ENCODE measurements at places on chromosomes 5 and 9. TPM values are rescaled to one million over a fixed set of nuclear protein-coding genes. Genes with fewer than 3 reads are reported as not detected.

DNA sequence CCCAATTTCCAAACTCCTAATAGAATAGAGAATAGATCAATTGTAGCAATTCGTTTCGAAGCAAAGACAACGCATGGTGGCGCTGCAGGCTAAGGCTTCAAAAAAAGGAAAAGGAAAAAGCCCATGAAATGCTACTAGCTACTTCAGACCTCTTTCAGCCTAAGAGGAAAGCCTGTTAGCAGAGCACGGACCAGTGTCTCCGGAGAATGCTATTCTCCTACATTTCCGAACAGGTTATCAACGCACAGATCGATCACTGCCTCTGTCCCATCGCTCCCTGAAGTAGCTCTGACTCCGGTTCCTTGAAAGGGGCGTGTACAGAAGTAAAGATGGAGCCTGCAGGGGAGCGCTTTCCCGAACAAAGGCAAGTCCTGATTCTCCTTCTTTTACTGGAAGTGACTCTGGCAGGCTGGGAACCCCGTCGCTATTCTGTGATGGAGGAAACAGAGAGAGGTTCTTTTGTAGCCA is at the start of gene PCDHB15:
TSS of gene PCDHB15 (plus strand) at position 146 of the 468 bp plus-strand sequence. CDS start at position 330, 184 bp downstream.
- DNase-seq = no peak
- no peaks in the 10 kb centered on the region for H3K27me3 ChIP-seq
- H3K36me3 ChIP-seq = no peaks in the 10 kb centered on the region
- H3K4me3 ChIP-seq = no peak within 1 kb of the TSS
- H3K4me1 ChIP-seq = no peaks in the 10 kb centered on the region
- H3K27ac ChIP-seq = no peak within 1 kb of the TSS

PCAT7 gene
- 2.5 TPM for total RNA-seq

DNA sequence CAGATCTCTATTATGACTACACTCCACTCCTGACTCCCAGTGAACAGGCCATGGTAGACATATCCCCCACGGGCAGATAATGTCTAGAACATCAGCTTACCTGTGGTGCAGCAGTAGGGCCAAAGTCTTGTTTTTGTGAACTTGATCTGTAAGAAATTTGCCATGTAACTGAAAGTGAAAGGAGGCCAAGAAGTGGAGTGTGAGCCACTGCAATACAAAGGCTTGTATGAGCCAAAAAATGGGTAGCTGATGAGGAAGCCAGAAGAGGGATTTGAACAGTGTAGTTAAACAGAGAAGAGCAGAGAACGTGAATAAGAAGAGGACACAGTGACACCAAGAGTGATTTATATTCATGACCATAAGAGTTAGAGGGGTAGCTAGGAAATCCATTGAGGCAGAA is 361.7 kb downstream of the DMRT2 start:
- H3K27me3 ChIP-seq = no peaks in the 10 kb centered on the region
- no peak for DNase-seq
- no peak overlapping the region for H3K4me3 ChIP-seq
- H3K27ac ChIP-seq = no peak overlapping the region
- H3K4me1 ChIP-seq = no peaks in the 10 kb centered on the region

- DNase-seq = no peak
- no peak overlapping the region for H3K27ac ChIP-seq
- H3K36me3 ChIP-seq = no peaks in the 10 kb centered on the region
- H3K27me3 ChIP-seq = no peaks in the 10 kb centered on the region
- H3K4me3 ChIP-seq = no peak overlapping the region
Observed at GRCh38 chr9:91119142-91119541, 242.6 kb downstream of the AUH start.

DNA sequence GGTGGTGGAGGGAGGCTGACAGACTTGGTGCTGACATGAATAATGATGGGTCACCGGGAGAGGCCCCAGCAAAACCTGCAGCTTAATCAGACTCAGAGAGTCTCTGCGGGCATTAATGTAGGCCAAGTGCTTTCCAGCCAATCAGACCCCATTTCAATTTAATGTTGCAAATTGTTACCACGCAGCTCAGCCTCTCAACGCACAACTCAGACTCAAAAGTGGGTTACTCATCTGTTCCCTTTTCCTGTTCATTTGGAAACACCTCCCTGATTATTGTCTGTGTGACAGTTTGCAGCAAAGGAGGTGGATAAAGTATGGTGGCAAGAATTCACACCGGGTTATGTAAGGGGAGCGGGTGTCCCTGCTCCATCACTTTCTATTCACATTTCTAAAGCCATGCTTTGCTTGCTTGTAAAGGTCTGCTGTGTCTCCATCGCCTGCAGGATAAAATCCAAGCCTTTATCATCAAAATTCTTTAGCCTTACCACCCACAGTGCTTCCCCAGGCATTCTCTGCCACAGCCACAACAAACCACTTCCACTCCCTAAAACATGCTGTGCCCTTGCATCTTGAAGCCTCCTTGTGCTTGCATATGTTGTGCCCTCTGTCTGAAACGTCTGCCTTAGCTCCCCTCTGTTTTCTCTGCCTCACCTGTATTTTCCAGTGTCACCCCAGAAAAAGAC is 156.5 kb downstream of the ASTN2 start:
- H3K27me3 ChIP-seq = no peaks in the 10 kb centered on the region
- H3K4me1 ChIP-seq = no peaks in the 10 kb centered on the region
- H3K36me3 ChIP-seq = no peaks in the 10 kb centered on the region
- H3K4me3 ChIP-seq = no peak overlapping the region
- DNase-seq = no peak

ENHO gene
- 1.2 TPM for total RNA-seq

DNA sequence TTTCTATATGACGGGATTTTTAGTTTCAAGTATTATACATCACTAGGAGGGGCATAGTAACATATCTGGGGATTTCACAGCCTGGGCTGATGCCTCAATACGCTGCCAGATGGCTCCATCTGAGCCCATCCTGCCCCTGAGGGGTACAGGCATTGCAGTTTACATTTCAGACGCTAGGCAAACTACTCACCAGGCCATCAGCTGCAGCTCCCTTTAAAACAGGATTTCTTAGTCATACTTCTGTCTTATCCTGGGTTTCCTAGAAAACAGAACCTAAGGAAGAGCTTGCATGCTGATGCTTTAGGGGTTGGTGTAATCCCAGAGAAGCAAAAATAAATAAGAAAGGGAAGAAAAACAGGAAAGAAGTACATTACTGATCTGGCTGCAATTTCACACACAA is 372.8 kb upstream of the PIK3R1 start:
- no peak for DNase-seq
- H3K4me1 ChIP-seq = no peaks in the 10 kb centered on the region
- no peak overlapping the region for H3K4me3 ChIP-seq
- H3K27me3 ChIP-seq = no peaks in the 10 kb centered on the region
- no peaks in the 10 kb centered on the region for H3K36me3 ChIP-seq

DNA sequence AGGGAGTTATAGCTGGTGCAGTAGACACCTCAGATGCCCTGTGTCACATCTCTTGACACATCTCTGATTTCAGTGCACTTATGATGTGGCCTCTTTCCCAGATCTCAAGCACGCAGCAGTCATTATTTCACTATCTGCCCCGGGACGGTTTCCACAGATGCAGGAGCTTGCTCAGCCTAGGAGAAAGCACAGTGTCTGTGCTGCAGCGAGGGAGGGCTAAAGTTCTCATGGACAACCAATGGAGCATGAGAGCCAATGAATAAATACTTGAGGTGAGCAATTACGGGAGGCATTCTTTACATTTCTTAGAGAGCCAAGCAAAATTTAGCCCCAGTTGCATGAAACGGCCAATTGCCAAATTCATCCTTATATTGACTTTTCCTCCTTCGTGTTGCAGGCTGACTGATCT is 7.4 kb upstream of the MOB3B start:
- DNase-seq = no peak
- H3K4me3 ChIP-seq = no peak overlapping the region
- peaks cover 4% of the 10 kb centered on the region for H3K4me1 ChIP-seq
- H3K27me3 ChIP-seq = no peaks in the 10 kb centered on the region

GRCh38 chr5:24632353-24632752 is 12.4 kb downstream of the CDH10 start:
- H3K27ac ChIP-seq = no peak overlapping the region
- H3K36me3 ChIP-seq = no peaks in the 10 kb centered on the region
- no peaks in the 10 kb centered on the region for H3K27me3 ChIP-seq
- H3K4me3 ChIP-seq = no peak overlapping the region

DNA sequence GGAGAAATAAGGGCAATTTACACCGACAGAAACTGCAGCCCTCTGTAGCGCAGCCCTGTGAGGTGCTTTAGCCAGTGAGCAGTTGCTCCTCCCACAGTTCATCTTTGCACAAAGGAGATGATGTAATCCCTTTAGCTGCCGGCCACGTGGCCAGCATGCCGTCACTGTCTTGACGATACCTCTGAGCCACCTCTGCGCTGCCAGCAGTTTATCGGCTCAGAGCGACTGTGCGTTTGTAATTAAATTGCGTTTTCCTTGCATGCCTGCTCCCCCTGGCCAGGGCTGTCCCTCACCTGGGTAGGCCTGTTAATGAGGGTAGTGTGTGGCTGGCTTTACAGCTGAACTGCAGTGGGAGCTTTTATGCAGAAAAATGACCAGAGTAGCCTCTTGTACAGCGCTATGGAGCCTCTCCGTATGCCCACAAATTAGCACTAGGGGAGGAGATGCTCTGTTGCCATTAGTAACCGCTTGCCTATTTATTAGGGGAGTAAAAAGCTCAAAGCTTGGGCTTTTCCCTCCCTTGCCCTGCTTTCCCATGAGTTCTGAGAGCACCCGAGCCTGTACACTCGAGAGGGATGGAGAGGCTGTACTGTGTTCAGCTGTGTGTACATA is 107.0 kb downstream of the TRIO start:
- peaks cover 10% of the 10 kb centered on the region for H3K4me1 ChIP-seq
- DNase-seq = peak; percentile 51
- no peak overlapping the region for H3K4me3 ChIP-seq
- no peaks in the 10 kb centered on the region for H3K27me3 ChIP-seq
- no peaks in the 10 kb centered on the region for H3K36me3 ChIP-seq

ORM2 gene
- not detected for total RNA-seq

ZBED3 gene
- 10.2 TPM for total RNA-seq

DNA sequence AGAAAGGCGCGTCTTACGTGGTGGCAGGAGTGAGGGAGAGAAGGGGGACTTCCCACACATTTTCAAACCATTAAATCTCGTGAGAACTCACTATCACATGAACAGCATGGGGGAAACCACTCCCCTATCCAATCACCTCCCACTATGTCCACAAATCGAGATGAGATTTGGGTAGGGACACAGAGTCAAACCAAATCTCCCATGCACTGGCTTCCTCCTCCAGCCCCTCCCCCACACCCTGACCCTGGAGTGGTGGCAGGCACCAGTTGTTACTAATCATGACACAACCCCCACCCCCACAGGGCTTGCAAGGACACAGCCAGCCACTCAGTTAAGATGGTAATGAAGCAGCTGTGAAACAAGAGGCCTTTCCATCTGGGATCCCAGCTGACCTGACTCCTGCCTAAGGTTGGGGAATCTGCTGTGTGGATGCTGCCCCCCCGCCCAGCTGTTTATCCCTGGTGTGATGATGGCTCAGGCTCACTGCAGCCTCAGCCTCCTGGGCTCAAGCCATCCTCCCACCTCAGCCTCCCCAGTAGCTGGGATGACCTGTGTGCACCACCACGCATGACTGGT is 57.1 kb upstream of the FUBP3 start:
- no peaks in the 10 kb centered on the region for H3K4me1 ChIP-seq
- H3K4me3 ChIP-seq = no peak overlapping the region
- no peaks in the 10 kb centered on the region for H3K27me3 ChIP-seq
- H3K27ac ChIP-seq = no peak overlapping the region
- DNase-seq = no peak

DNA sequence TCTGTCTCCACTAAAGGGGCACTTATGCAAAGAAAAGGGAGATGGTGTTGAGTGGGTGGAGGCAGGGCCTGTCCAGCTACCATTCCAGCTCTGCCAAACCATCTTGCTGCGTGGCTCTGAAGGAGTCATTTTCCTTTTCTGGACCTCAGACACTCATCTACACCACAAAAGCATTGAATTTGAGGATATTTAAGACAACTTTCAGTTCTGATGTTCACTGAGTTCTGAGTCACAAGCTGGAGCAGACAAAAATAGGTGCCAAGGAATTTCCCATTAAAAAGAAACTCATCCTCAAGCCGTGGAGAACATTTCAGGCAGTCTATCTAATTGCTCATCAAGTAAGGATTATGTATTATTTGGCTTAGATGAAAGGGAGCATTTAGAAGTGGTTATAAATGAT is 195.0 kb upstream of the TBC1D2 start:
- no peaks in the 10 kb centered on the region for H3K36me3 ChIP-seq
- no peak overlapping the region for H3K4me3 ChIP-seq
- no peak overlapping the region for H3K27ac ChIP-seq
- no peaks in the 10 kb centered on the region for H3K27me3 ChIP-seq
- DNase-seq = no peak

RLN1 gene
- 0.59 TPM for total RNA-seq

DNA sequence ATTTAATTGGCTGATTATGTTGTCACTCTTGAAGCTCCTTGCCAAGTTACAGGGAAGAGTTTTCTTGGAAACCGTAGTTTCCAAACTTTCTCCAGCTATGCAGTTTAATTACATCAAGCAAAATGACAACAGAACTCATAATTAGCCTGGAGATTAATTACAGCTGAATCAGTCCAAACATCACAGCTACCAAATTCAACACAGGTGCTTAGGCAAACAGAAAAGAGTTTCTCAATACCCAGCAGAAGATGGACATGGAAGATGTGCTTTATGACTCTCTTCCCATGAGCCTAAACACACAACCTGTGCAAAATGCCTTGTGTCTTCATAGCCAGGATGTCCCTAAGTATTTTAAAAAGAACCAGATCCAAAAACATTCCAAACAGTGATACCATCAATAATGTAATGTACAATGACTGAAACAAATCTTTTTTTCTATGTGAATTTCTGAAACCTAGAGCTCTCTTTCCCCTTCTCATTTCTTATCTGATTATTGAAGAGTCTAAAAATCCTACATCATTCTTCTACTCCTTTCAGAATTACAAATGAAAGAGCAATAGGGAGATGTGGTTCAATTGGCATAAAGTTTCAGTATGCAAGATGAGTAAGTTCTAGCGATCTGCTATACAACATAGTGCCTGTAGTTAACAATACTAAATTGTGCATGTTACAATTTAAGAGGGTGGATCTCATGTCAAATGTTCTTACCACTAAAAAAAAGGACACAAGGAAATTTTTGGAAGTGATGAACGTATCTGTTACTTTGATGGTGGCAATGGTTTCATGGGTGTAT is 124.3 kb downstream of the RASEF start:
- H3K4me1 ChIP-seq = no peaks in the 10 kb centered on the region
- no peak for DNase-seq
- H3K27me3 ChIP-seq = no peaks in the 10 kb centered on the region
- H3K36me3 ChIP-seq = no peaks in the 10 kb centered on the region
- H3K27ac ChIP-seq = no peak overlapping the region

SLC2A8 gene
- 33.6 TPM for total RNA-seq

ENG gene
- 34.5 TPM for total RNA-seq

- H3K27me3 ChIP-seq = no peaks in the 10 kb centered on the region
- H3K27ac ChIP-seq = no peak overlapping the region
- DNase-seq = no peak
- H3K36me3 ChIP-seq = no peaks in the 10 kb centered on the region
- H3K4me3 ChIP-seq = no peak overlapping the region
Observed at GRCh38 chr5:3944930-3945329, 349.3 kb downstream of the IRX1 start.

PRDM9 gene
- not detected for total RNA-seq

Measured in colonic mucosa (tissue), 4 donors.